ENCODE measurements at places on chromosomes 5 and 9. TPM values are rescaled to one million over a fixed set of nuclear protein-coding genes. Genes with fewer than 3 reads are reported as not detected.

DNA sequence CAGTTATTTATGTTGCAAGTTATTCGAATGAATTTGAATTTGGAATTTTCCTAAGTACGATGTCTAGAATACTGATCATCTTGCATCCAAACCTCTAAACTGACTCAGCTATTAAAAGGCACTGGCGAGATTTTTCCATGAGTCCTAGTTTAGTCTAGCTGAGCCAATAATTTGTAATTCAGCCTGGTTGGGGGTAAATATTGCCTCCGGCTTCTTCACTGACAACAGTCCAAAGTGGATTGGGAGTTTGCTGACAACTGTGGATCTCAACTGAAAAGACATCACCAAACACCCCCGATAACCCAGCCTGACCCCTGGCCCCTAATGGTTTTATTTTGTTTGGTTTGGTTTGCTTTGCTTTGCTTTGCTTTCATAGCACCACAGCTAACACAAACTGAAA lies 189.8 kb upstream of the DAPK1 start:
- H3K27ac ChIP-seq, result no peak overlapping the region
- no peaks in the 10 kb centered on the region for H3K4me1 ChIP-seq

DNA sequence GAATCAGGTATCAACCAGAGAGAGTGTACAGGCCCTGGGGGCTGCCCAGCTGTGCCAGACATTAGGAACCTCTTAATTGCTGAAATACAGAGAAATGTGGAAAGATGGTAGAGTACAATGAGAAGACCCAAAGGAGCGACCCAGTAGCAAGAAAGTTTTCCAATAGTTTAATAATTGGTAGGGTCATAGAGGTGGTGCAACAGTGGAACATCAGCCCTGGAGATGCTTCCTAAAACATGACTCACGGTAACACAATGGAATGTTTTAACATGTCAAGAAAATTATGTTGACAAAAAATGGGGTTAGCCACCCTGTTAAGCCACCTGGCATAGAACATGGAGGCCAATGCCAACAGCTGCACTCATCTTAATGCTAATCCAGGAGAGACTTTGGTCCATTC lies 284.1 kb downstream of the ELAVL2 start:
- no peaks in the 10 kb centered on the region for H3K36me3 ChIP-seq
- no peak for DNase-seq
- H3K27me3 ChIP-seq, result no peaks in the 10 kb centered on the region

DNA sequence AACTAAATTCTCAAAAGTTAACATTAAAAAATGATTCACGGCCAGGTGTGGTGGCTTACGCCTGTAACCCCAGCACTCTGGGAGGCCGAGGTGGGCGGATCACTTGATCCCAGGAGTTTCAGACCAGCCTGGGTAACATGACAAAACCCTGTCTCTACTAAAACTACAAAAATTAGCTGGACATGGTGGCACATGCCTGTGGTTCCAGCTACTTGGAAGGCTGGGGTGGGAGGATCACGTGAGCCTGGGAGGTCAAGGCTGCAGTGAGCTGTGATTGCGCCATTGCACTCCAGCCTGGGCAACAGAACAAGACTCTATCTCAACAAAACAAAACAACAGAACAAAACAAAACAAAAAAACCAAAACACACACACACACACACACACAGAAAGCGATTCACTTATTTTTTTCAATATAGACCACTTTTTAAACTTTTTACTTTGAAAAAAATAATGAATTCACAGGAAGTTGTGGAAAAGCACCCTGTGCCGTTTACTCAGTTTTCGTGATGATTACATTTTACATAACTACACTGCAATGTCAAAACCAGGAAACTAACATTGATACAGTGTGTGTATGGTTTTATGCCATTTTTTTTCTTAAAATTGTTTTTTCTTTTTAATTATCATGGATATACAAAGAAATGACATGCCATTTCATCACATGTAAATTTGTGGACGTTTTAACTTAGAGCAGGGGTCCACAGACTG lies 73.7 kb downstream of the TENT4A start:
- H3K4me3 ChIP-seq, result no peak overlapping the region
- no peak for DNase-seq
- H3K27ac ChIP-seq, result no peak overlapping the region
- peaks cover 40% of the 10 kb centered on the region for H3K27me3 ChIP-seq

DYNC2I2 gene
- 32.7 TPM for total RNA-seq

All from left ventricle myocardium inferior (tissue), 1 donor.